ENCODE measurements at places on chromosomes 11 and 22.

- DNase-seq = no peak
These were observed 41.6 kb downstream of the MRTFA start for GRCh38 chr22:40594924-40595323.

GRCh38 chr22:17387356-17387755, 18.1 kb downstream of the CECR2 start:
- no peak for DNase-seq

- no peak for DNase-seq
These were observed 184.9 kb downstream of the SBF2 start for GRCh38 chr11:10108915-10109680.

DNA sequence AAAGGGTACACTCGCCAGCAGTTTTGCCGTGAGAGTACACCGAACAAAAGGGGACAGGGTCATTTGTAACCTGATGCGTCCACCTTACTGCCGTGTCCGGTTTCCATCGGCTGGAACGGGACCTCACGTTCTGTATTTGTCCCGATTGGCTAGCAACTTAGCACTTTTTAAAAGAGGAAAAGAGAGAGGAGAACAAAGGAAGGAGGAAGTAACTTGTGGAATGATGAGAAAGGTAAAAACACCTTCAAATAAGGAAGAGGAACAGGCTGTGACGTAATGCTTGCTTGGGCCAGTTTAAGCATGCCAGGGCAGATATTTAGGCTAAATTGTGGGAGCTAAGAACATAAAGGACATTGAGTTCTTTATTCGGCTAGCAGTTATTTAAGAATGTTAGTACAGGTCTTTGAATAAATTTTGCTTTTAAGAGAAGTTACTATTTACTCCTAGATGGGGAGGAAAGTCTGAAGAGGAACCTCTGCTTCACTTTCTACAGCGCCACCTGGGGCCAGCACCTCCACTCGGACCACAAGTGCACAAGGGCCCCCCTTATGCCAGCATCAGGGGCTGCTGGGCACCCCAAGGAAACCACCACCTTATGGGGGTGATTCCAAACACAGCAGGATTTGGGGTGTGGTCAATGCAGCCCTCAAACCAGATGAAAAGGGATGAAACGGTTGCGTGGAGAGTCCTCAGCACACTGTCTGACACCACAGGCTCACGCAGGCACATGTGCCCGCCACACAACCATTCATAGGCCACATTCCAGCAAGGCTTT, 5.8 kb downstream of the ARSA start:
- DNase-seq = no peak

DNA sequence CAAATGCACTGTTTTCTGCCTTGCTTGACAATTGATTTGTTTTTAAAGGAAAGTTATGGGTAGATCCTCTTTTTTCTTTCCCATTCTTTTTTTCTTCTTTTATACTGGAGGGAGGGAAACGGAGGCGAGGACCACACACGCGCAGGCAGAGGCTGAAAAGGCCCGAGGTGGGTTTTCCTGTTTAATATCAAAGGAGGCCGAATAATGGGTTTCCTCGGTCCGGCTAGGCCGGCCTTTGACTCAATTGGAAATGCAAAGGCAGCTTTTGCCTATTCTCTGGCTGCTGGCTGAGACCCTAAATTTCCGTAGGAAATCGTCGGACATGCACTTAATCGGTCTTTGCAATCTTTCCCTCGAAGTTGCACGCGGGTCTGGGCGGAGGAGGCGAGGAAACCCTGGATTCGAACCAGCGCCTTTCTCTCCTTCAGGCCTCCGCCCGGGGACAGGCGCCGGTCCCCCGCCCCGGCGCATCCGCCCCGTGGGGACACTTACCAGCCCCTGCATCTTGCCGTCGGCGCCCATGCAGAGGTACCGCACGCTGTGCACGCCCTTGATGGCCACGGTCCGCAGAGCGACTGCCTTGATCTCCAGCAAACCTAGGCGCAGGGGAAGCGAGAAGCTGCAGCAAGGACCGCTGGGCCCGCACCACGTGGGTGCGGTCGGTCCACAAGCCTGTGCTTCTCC, 911 bp downstream of the FGF19 start:
- no peak for DNase-seq

- DNase-seq = no peak
These were observed 13.9 kb upstream of the TXNRD2 start for GRCh38 chr22:19955241-19956128.

DNA sequence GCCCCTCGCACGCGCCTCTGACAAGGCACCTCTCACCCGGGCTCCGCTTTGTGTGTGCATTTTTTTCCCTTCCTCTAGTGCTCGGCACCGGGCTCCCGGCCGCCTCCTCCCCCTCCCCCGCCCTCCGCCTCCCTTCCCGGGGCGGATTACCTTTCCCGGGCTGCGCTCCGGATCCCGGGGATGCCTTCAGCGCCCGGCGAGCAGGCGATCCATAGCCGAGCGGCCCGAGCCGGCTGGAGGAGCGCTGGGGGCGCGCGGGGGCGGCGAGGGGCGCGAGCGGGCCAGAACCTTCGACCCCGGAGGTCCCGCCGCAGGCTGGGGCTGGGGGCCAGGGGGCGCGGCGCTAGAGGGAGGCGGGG, 282 bp downstream of the MPPED2 start:
- DNase-seq = no peak

GRCh38 chr11:30016588-30017363, at the start of gene KCNA4:
Gene KCNA4 (minus strand): TSS chr11:30017030. CDS start chr11:30012678, 4,352 bp downstream.
- DNase-seq = no peak

- DNase-seq = peak; percentile 41
These were observed 26.5 kb upstream of the SOX6 start for GRCh38 chr11:16382638-16383380.

GRCh38 chr22:28911777-28912669, 28.7 kb downstream of the ZNRF3 start:
- DNase-seq = peak; percentile 28

- no peak for DNase-seq
These were observed 20.1 kb upstream of the SPINDOC start for GRCh38 chr11:63793161-63793560.

- DNase-seq = no peak
These were observed 4.0 kb downstream of the TECTA start for GRCh38 chr11:121105063-121105480.

GRCh38 chr11:93039531-93040240, 70.2 kb downstream of the MTNR1B start:
- no peak for DNase-seq

- no peak for DNase-seq
These were observed 34.6 kb upstream of the KCNQ1OT1 start for GRCh38 chr11:2734181-2735052.

GRCh38 chr11:57228600-57228999, 8.4 kb downstream of the APLNR start:
- no peak for DNase-seq

GRCh38 chr22:23718371-23719165, 27.8 kb downstream of the RGL4 start:
- DNase-seq = no peak

- DNase-seq = no peak
These were observed 1.3 kb downstream of the LRRC4C start for GRCh38 chr11:41458154-41458553.

GRCh38 chr11:47271328-47271727, 1.4 kb downstream of the MADD start:
- no peak for DNase-seq

GRCh38 chr22:18031695-18032454, 7.5 kb upstream of the MICAL3 start:
- DNase-seq = peak; percentile 68

Data from BJ (cell line).